Esophagus squamous epithelium (tissue), 5 donors: ENCODE measurements at places on chromosomes 5 and 9. TPM values are rescaled to one million over a fixed set of nuclear protein-coding genes. Genes with fewer than 3 reads are reported as not detected.
A peak's percentile ranks its signal among the peaks of the same experiment; 100 is the strongest.

DNA sequence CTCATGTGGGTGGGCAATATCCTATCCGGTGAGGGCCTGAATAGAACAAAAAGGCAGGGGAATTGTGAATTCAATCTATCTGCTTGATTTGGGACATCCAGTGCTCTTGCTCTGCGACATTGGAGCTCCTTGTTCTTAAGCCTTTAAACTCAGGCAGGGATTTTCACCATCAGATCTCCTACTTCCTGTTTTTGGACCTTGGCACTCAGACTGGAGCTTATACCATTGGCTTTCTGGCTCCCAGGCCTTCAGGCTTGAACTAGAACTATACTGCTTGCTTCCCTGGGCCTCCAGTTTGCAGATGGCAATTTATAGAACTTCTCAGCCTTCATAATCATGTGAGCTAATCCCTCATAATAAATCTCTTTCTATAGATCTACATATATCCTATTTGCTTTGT is 134.3 kb upstream of the CLINT1 start:
- H3K4me3 ChIP-seq: no peak overlapping the region
- H3K36me3 ChIP-seq: no peaks in the 10 kb centered on the region
- no peaks in the 10 kb centered on the region for H3K27me3 ChIP-seq
- H3K27ac ChIP-seq: no peak overlapping the region
- no peak for DNase-seq
- peaks cover 5% of the 10 kb centered on the region for H3K4me1 ChIP-seq

DNA sequence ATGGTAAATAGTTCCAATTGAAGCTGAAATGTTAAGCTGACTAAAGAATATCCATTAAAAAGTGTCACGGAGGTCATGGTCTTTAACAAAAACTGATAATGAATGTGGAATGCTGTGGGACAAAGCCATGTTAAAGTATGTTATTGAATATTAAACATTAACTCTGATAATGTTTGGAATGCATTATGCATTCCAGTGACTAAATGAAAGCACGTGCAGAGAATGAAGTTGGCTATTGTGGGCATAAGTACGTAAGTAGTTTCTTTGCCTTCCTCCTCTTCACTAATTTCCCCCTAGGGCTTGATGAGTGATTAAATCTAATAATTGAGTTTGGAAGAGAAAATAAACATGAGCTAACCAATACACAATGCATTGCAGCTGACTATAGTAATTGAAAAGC is 640.4 kb upstream of the CDH10 start:
- DNase-seq: no peak
- no peak overlapping the region for H3K4me3 ChIP-seq
- H3K27ac ChIP-seq: no peak overlapping the region
- H3K36me3 ChIP-seq: no peaks in the 10 kb centered on the region
- no peaks in the 10 kb centered on the region for H3K27me3 ChIP-seq
- H3K4me1 ChIP-seq: no peaks in the 10 kb centered on the region

- no peaks in the 10 kb centered on the region for H3K36me3 ChIP-seq
- H3K4me1 ChIP-seq: no peaks in the 10 kb centered on the region
- no peak overlapping the region for H3K27ac ChIP-seq
- H3K4me3 ChIP-seq: no peak overlapping the region
Observed at GRCh38 chr9:99489060-99489413, 267.0 kb downstream of the SEC61B start.

DNA sequence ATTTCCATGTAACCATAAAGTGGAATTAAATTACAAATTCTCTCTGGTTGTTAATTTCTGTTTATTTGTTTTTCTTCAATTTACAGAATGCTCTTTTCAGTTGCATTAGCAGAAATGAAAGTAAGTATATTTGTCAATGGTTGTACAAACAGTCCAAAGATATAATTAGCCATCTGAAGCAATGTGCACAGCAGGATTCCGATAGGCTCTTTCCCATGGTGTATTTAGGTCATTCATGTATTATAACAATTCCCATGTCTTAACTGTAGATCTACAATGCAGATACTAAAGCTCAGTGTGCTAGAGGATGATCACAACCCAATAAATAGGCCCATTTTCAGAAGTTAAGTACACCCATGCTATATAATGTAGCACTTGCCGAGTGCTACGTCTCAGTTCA is 43.8 kb downstream of the RECK start:
- H3K4me1 ChIP-seq: no peaks in the 10 kb centered on the region
- DNase-seq: no peak
- no peaks in the 10 kb centered on the region for H3K36me3 ChIP-seq
- no peak overlapping the region for H3K4me3 ChIP-seq
- H3K27me3 ChIP-seq: no peaks in the 10 kb centered on the region

GRCh38 chr9:115104908-115105307 is 13.0 kb downstream of the TNC start:
- H3K27me3 ChIP-seq: no peaks in the 10 kb centered on the region
- no peak overlapping the region for H3K4me3 ChIP-seq
- no peak for DNase-seq
- peak overlapping the region; percentile 64 for H3K27ac ChIP-seq

The JMY gene
- 5.8 TPM for total RNA-seq

The SHOC1 gene
- total RNA-seq: 5.8 TPM

The TMEM232 gene
- total RNA-seq: 0.53 TPM

The C5orf22 gene
- 11.0 TPM for total RNA-seq

- H3K27me3 ChIP-seq: no peaks in the 10 kb centered on the region
- no peaks in the 10 kb centered on the region for H3K4me1 ChIP-seq
- H3K36me3 ChIP-seq: no peaks in the 10 kb centered on the region
Observed at GRCh38 chr5:115325296-115325959, 29.0 kb upstream of the CCDC112 start.

DNA sequence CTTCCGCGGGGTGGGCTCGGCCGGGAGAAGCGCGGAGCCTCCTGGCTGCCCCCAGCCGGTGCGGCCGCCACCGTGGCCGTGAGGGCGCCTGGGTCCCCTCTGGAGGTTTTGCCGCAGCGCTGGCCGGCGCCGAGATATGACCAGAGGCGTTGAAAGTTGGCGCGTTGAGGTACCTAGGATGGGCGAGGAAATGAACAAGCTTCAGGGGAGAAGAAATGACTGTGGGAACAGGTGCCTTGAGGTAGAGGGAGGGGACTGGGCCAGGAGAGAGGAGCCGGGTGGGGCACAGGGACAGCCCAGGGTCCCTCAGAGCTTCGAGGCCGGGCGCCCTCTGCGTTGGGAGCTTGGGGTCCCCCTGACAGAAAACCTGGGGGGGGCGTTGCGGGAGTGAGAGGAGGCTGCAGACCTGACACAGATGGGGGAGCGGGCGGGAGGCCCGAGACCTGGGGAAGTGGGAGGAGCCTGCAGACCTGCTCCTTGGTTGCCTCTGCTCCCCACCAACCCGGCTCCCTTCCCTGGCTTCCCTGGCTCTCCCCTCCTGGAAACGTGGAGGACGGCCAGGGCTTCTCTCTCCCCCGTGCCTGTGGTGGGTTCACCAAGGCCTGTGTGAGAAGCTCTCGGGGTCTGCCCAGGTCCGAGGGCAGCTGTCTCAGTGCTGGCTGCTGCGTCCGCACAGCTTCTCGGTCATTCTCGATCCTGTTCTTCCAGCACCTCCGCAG is 14.2 kb downstream of the RABL6 start:
- peaks cover 47% of the 10 kb centered on the region for H3K36me3 ChIP-seq
- H3K4me1 ChIP-seq: no peaks in the 10 kb centered on the region
- peak overlapping the region; percentile 59 for H3K4me3 ChIP-seq
- DNase-seq: no peak
- H3K27me3 ChIP-seq: no peaks in the 10 kb centered on the region

The ABO gene
- total RNA-seq: 3.4 TPM

DNA sequence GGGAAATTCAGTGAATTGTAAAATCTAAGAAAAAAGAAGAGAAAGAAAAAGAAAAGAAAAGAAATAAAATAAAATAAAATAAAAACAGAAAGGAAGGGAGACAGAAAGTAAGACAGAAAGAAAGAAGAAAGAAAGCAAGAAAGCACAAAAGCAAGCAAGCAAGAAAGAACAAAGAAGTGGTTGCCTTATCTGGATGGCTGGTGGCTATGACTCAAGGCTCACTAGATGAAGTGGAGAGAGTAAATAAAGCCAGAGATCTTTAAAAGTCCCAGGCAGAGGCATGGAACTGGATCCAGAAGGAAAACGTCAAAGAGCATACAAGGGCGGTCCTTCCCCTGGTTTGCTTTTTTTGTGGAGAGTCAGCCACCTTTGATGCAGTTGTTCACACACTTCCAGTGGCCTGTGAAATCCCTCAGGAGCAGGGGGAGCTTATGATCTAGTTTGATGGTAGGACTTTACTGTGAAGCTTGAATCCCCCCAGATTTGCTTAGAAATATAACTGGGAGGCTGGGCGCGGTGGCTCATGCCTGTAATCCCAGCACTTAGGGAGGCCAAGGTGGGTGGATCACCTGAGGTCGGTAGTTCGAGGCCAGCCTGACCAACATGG is 176.7 kb upstream of the HMHB1 start:
- no peaks in the 10 kb centered on the region for H3K4me1 ChIP-seq
- no peaks in the 10 kb centered on the region for H3K27me3 ChIP-seq
- H3K4me3 ChIP-seq: no peak overlapping the region
- no peaks in the 10 kb centered on the region for H3K36me3 ChIP-seq
- no peak overlapping the region for H3K27ac ChIP-seq
- DNase-seq: no peak

DNA sequence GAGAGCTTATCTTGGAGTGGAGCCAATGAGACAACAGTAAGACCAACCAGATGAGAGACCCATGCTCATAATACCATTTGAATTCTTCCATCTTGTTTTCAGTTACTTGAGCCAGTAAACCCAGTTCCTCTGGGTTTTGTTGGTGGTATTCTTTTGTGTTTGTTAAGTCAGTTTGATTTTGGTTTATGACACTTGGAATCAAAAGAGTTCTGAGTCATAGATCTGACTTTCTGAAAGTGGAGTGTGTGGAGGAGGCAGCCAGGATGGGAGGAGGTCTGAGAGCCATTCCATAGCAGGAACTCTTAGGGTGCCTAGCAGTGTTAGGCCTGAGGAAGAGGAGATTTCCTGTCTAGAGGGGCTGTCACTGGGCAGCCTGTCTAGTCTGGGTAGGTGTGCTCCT is 24.6 kb upstream of the PANK3 start:
- H3K4me3 ChIP-seq: no peak overlapping the region
- H3K27me3 ChIP-seq: no peaks in the 10 kb centered on the region
- H3K4me1 ChIP-seq: no peaks in the 10 kb centered on the region
- H3K27ac ChIP-seq: no peak overlapping the region

DNA sequence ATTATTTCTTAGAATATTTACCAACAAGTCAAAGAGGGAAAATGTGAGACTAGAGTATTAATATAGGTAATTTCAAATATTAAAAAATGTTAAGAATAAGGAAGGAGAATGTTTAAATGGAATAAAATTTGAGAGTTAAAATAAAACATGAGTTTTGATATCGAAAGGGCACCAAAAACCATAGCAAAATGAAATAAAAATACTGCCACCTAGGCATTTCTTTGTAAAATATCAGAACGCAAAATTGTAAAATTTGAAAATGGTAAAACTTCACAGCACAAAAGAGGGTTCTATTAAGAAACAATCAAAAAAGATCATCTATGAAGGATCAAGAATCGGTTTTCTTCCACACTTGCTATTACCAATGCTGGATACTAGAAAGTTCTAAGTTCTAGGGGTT is 418.3 kb downstream of the TAF11L14 start:
- H3K36me3 ChIP-seq: no peaks in the 10 kb centered on the region
- DNase-seq: no peak
- H3K4me3 ChIP-seq: no peak overlapping the region
- H3K4me1 ChIP-seq: no peaks in the 10 kb centered on the region

GRCh38 chr9:121674952-121675351 is 23.5 kb downstream of the DAB2IP start:
- no peak for DNase-seq
- peaks cover 2% of the 10 kb centered on the region for H3K4me1 ChIP-seq
- H3K36me3 ChIP-seq: peaks cover 9% of the 10 kb centered on the region
- H3K27ac ChIP-seq: no peak overlapping the region
